ENCODE measurements at places on chromosomes 7 and 10.
A peak's percentile ranks its signal among the peaks of the same experiment; 100 is the strongest.

- DNase-seq = no peak
Measured at GRCh38 chr7:67588631-67589030, 592.0 kb downstream of the TYW1 start.

GRCh38 chr10:46550795-46551700, 5.4 kb downstream of the GPRIN2 start:
- DNase-seq = no peak

- peak; percentile 25 for DNase-seq
Measured at GRCh38 chr10:101287997-101288635, 58.9 kb upstream of the LBX1 start.

DNA sequence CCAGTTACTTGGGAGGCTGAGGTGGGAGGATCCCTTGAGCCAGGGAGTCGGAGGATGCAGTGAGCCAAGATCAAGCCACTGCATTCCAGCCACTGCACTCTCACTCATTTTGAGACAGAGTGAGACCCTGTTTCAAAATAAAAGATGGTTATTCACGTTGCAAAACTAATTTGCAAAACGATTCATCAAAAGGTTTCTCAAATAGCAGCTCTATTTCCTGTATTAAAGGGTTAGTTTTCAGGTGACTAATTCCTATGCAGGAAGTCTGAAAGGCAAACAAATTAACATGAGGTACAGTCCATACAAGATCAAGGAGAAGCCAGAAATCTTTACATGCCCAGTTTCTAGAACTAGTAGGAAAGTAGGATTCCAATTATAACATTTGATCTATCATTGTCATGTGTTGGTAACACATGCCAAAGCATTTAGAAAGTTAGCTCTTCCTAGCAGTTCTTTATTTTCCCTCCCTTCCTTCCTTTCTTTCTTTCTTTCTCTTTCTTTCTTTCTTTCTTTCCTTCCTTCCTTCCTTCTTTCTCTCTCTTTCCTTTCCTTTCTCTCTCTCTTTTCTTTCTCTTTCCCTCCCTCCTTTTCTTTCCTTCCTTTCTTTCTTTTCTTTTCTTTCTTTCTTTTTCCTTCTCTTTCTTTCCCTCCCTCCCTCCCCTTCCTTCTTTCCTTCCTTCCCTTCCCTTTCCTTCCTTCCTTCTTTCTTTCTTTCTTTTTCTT, 49.3 kb downstream of the DENND2A start:
- no peak for DNase-seq

DNA sequence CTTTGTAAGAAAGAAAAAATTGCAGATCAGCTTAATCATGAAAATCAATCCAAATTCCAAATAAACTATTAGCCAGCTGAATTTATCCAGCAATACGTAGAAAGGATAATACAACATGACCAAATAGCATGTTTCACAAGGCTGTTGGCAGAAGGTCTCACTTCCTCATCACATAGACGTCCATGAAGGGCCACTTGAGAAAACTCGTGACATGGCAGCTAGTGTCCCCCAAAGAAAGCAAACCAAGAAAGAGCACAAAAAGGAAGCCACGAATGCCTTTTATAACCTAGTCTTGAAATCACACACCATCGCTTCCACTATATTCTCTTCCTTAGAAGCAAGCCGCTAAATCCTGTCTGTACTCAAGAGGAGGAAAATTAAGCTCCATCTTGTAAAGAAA, 105.6 kb upstream of the NRBF2 start:
- DNase-seq = no peak

- DNase-seq = no peak
Measured at GRCh38 chr10:110103921-110104461, 96.2 kb downstream of the ADD3 start.

GRCh38 chr7:155418941-155419755, 38.8 kb upstream of the EN2 start:
- DNase-seq = no peak

DNA sequence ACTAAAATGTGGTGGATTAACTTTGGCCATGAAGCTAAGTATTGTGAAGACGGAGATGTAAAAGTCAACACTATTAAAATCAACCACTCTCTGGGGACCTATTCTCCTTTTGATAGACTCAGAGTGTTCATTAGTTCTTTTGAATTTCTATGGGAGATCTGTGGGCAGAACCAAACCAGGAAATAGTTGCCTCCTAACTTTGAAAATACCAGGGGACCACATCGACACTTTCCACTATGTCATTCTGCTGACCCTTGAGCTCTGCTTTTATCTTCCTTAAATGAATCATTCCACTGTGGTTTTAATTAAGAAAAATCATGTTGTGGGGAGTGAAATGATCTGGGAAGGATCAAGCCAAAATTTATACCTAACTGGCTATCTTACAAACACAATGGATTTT, 960.5 kb downstream of the GATA3 start:
- DNase-seq = no peak

DNA sequence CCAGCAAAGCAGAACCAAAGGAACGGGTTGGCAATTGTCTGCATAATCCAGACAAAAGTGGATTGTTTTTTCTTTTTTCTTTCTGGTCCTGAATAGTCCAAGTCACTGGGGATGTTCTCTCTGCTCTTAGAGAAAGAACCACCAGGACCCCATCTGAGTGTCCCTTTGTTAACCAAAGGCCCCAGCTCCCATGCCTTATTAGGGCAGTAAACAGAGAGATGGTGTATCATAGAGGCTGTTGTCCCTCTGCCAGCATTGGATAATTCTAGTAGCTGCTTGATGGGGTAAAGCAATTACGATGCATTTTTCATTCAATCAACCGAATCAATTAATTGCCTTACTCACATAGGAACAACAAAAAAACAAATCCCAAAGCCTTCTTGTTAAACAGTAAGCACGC, 213.0 kb downstream of the BUB3 start:
- DNase-seq = no peak

DNA sequence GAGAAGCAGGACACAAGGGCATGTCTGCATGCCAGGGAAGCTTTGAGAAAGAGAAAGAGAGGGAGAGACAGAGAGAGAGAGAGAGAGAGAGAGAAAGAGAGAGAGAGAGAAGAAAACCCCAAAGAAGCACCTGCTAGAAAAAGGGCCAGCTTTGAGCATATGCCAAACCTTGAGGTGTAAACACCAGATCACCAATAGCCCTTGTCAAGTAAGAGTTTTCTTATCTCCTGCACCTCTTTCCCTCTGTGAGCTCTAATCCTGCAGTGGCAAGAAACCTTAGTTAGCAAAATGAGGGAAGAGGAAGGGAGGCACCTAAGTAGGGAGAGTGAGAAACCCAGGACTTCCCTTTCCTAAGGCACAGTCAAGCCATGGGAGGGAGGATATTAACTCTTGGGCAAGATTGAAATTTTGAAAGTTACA, 11.3 kb upstream of the TRDMT1 start:
- no peak for DNase-seq

GRCh38 chr7:117835016-117835664, 38.1 kb downstream of the CTTNBP2 start:
- DNase-seq = no peak

GRCh38 chr7:74240482-74240881, 13.7 kb downstream of the RFC2 start:
- DNase-seq = no peak

GRCh38 chr10:22765660-22766547, 51.5 kb upstream of the PIP4K2A start:
- no peak for DNase-seq
